Activated CD4-positive, CD25-positive, alpha-beta regulatory T cell (primary cell): ENCODE measurements at places on chromosomes 16 and 17.

GRCh38 chr17:77286641-77287431 is 146.1 kb downstream of the SEC14L1 start:
- no peak for DNase-seq

DNA sequence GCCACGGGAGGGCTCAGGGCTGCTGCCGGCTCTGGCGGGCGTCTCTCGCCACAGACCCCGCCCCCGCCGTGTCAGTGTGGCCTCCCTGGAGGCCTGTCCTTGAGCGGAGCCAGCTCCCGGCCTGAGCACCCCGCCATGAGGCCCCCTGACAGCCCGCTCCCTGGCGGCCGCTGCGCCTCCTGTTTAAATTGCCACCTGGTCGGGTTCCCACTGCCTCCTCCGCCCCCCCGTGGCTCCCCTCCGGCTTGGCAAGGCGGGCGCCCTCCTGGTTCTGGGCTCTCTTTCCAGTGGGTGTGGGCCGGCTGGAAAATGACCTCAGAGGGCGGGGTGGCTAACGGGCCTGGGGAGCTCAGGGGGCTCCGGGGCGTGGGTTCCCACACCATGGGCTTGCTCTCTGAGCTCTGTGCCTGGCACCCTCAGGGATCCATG is 42.1 kb upstream of the SSTR5 start:
- no peak for DNase-seq

GRCh38 chr17:67718325-67718941 is 697 bp downstream of the NOL11 start:
- DNase-seq = no peak

GRCh38 chr16:47904691-47905090 is 251.1 kb downstream of the ABCC12 start:
- DNase-seq = no peak

DNA sequence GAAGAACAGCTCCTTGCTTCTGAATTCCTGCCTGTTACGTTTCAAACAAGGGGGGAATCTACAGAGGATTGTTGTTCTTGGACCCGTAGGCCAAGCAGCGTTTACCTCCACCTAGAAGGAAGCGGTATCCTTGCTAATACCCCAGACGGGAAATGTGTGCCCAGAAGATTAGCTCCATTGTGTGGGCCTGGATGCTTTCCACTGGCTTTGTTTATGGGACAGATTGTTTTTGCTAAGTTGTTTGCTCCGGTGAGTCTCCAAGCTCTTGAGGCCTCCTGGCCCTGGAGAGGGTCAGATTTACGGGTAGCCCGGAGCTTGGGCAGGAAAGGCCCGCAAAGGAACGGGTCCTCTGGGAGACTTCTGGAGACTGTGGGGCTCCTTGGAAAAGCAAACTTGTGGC is 28.4 kb upstream of the MRTFB start:
- no peak for DNase-seq

DNA sequence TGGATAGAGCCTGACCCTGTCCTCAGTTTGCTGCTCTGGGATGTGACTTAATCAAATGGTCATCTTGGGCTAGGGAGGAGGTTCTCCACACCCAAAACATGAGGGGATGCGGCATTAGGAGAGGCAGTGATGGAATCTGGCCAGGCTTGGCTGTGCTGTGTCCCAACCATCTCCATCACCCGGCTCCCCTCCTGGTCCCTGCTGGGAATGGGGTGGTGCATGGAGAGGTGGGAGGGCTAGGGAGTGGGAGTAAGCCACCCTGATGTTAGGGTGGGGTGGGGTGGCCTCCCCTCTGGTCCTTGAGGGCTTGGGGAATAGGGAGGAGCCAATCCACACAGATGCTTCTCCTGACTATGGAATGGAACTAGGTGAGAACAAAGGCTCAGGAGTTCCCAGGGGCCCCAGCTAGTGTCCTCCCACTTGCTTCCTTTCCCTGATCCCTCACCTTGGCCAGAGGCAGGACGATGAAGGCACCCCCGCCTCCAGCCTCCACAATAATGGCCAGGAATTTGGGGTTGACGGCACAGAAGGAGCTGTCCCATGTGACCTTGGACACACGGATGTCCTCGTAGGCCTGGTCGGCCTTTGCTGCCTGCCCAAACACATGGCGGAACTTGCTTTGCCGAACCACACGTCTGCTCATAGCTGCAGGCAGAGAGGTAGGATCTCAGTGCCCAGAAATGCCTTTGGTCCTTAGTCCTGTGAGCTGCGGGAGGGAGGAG is 1.8 kb downstream of the CORO6 start:
- no peak for DNase-seq

DNA sequence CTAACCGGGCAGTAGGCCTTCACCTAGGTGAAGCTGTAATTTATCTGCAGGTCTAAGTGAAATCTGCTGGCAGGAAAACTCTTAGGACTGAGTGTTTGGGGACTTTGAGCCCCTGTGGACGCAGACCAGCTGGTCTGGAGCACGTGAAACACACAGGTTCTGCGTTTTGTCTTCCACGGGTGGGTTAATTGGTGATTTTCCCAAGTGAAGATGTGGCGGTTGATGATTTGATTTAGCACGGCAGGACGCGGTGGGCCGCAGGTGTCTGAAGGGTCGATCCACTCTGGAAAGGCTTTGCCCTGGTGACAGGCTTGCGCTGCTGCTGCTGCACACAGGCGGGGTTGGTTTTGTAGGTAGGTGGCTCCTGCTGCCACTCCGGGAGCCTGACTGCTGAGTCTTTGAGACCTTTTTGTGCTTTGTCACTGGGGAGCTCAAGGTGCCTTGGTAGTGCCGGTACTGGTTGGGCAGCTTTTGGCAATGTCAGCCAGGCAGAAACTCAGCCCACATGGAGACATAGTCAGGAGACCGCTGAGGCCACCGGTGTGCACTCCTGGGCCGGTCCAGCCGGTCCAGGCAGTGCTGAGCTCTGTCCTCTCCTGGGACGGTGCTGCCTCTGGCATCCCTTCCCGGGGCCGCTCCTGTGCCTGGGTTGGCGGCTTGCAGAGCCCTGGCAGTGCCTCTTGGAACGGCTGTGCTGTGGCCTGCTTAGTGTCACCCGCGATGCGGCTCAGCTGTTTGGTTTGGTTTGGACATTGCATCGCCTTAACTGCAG is 2.3 kb downstream of the BAIAP2 start:
- DNase-seq = no peak

GRCh38 chr16:86958423-86958822 is 358.8 kb downstream of the C16orf95 start:
- DNase-seq = no peak

- DNase-seq = no peak
Measured at GRCh38 chr17:80662557-80662956, 117.9 kb downstream of the RPTOR start.

DNA sequence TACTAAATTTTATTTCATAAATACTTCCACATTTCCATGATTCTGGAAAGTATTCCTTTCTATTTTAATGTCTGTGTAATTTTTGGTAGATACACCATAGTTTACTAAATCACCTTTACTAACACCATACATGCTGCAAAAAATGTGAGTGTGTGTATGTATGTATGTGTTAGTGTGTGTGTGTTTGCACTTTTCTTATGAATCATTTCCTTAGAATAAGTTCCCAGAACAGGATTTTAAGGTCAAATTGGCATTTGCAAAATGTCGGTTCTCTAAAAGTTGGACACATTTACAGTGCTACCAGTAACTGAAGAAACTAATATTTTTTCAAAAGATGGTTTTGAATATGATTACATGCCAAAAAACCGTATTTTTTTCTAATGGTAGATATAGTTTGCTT is 137.1 kb downstream of the CYB561 start:
- DNase-seq = no peak

GRCh38 chr17:65121916-65122806 is 15.0 kb upstream of the RGS9 start:
- no peak for DNase-seq

DNA sequence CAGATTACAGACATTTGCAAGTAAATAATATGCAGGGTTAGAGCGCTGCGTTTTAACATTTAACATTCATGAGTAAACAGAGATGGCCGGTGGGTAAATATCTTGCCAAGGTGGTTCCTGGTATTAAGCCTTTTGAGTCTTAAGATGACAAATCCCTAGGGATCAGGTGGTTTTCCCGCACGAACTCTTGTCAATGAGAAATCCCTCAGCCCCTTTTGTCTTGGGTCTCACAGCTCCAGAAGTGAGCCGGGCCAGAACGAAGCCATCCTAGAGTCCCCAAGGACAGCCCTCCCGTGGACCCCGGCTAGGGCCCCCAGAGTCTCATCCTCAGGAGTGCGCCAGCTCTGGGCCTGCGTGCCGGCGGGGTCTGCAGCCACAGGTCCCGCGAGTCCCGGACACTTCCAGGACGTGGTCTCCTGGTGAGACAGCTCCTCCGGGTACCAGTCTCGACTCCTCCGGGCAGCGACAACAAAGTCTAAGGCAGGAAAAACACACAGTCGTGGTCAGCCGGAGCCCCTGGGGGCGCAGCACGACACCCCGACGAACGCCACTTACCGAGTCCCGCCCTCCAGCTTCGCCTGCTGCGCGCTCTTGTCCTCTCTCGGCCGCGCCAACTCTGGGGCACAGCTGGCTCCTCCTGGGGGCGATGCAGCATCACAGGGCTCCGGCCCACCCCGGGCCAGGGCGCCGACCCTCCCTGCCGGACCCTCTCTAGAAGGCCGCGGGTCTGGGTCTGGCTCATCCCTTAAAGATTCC is 13.3 kb downstream of the MIS12 start:
- DNase-seq = no peak

DNA sequence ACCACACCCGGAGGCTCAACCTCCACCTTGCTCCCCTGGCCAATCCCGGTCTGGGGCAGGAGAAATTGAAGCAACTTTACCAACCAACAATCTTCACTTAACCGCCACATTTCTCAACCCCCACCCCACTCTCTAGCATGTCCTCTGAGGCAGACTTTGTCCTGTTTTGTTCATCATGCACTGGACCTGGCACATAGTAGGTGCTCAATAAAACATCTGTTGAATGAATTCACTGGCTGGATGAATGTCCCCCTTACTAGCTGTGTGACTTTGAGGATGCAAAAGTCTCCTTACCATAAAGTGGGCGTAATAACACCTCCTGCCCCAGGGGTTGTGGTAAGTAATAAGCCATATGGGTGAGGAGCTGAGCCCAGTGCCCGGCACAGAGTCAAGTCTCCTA is 5.8 kb downstream of the SPPL2C start:
- DNase-seq = no peak

DNA sequence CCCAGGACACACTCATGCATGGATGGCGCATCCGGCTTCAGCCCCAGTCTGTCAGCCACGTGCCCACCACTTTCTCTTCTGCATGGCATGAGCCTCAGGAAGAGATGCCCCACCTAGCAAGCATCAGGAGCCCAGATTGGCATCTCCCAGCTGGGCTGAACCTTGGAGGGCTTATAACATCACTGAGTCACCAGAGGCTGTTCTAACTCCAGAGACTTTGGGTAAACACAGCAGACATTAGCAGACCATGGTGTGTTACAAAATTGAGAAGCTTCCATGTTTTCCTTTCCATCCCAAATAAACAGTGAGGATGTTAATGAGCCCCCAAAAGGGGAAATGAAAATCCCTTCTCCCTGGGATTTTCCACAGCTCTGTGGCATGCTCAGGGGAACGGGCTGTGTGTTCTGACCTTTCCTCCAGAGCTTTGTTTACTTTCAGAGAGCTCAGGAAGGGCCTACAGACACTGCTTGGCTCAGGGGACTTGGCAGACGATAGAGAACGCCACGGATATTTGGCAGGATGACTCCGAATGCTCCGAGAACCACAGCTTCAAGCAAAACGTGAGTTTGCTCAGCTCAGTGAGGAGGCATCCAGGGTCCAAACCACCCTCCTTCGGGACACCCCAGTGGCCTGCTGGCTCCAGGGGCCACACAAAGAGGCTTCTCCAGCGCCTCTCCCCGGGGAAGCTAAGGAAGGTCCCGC is 16.5 kb downstream of the GLP2R start:
- no peak for DNase-seq

GRCh38 chr17:79152636-79153035 is 78.0 kb downstream of the ENGASE start:
- DNase-seq = no peak

DNA sequence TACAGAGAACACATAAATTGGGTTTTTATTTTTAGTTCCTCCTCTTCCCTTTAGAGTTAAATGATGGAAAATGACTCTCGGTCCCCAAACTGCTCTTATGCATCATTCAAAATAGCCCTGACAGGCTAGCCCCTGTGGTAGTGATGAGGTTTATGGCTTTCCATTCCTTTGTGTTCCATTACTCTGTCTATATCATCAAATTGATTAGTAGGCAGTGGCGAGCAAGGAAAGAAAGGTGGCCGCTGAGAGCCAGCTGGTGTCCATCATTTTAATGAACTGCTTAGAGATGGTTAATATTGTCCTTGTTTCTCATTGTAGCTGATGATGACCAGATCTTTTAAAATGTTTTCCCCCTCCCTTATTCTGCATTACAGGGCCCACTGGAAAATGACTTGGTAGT is 179.5 kb downstream of the PHKB start:
- DNase-seq = no peak

GRCh38 chr16:14458576-14458975 is 171.5 kb downstream of the PARN start:
- no peak for DNase-seq

DNA sequence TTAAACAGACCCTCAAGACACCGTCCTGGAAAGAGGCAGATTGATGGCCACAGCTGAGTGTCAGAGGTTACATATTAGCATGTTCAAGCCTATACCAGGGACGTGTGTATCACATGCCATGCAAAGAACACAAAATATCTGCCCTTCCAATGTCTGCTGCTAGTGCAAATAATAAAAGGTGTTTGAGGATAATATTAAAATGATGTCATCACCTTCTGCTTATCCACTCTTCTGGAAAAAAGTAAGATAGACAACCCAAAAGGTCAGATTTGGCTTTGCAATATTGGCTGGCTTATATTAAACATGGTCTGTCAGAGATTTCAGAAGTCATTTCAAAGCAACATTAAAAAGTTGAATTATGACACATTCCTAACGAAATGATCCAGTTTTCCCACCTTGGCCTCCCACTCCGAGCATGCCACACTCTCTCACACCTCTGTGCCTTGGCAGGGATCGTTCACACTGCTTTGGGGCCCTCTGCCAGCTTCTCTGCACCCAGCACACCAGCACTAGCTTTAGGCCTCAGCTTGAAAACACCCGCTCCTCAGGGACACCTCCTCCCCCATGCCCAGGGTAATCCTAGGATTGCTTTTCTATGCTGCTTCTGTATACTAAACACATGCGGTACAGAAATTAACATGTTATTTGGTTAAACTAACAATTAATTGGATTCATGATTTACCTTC is 248.2 kb downstream of the NTN1 start:
- no peak for DNase-seq

- no peak for DNase-seq
Measured at GRCh38 chr17:57368637-57369336, 112.5 kb downstream of the MSI2 start.

- DNase-seq = no peak
Measured at GRCh38 chr16:24652803-24653202, 76.6 kb upstream of the TNRC6A start.

DNA sequence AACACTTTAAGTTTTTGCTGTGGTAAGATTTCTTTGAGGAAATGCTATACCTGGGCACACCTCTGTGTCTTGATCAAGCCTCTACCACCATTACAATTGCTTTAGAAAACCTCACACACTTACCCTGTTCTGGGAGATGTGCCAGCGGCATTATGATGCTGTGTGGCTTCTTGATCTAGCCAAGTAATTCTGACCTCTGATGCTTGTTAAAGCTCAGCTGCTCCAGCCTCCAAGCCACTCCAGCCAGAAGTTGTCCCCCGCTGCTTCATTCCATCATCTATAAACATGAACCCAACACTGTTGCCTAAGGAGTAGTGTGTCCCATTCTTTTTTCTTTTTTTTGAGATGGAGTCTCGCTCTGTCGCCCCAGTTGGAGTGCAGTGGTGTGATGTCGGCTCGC is 60.1 kb downstream of the CYLD start:
- DNase-seq = no peak

- DNase-seq = no peak
Measured at GRCh38 chr16:54821731-54822130, 108.9 kb upstream of the IRX5 start.
